ENCODE measurements at places on chromosomes 5 and 9.

GRCh38 chr5:89346573-89346972, 463.6 kb upstream of the MEF2C start:
- no peak for DNase-seq

- no peak for DNase-seq
Observed at GRCh38 chr9:92647671-92648473, 22.1 kb downstream of the IPPK start.

DNA sequence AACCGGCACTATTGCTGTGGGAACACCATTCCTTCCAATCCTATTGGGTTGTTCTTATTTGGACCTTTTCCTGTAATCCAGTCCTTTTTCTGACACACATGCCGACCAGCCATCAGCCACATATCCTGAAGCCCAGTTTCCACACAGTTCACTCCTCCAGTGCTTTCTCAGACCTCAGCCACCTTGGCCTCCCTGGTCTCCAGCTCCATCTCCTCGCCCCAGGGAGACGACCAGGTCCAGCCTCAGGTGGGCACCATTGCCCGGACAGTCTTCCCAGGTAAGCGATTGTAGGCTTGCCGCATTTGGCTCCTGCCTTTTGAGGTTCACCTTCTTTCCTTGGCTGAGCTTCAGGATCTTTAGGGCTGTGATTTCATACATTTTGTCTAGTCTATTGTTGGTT, 15.2 kb upstream of the TERT start:
- DNase-seq: peak; percentile 14

DNA sequence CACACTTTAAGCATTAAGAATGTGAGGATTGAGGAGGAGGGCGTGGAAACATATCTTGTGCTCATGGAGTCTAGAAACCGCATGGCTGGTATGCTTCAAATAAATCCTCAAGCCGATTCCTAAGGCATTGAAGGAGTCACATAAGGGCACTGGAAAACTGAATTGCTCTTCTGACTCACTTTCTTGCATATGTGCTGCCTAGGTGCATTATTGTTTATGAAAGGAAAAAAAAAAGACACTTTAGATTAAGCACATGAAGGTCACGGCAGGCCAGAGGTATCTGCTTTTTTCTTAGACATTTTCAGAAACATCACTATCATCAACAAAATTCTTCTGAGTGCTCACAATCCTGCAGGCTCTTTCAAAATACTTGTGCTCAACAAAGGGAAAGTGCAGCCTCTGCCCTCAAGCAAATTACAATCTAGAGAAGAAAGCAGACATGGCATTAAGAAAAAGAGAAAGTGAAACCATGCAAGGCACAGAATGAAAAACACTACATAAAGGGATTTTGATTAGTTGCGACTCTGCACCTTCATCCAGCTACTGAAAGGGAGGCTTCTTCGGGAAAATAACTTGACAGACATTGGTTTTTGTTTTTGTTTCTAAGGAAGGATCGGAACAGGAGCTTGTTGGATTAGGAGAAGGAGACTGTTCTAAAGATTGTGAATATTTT, 2117.6 kb downstream of the MAT2B start:
- no peak for DNase-seq

DNA sequence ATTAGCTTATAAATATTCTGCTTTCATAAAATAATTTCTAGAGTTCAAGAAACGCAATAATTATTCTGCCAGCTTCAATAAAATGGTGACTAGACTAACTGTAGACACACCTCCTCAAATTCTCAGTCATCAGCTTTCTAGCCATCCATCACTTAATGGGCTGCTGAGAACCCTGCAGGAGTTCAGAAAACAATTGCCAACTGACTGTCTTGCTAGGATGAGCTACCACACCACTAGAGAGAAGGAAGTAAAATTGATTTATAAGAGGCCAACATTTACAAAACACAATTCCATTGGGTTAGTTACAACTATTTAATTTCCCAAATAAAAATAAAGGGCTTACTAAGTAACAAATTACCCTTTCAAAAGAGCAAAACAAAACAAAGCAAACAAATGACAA, 126.5 kb upstream of the PAPPA start:
- no peak for DNase-seq

GRCh38 chr5:1509346-1510085, 14.2 kb downstream of the LPCAT1 start:
- peak; percentile 46 for DNase-seq

DNA sequence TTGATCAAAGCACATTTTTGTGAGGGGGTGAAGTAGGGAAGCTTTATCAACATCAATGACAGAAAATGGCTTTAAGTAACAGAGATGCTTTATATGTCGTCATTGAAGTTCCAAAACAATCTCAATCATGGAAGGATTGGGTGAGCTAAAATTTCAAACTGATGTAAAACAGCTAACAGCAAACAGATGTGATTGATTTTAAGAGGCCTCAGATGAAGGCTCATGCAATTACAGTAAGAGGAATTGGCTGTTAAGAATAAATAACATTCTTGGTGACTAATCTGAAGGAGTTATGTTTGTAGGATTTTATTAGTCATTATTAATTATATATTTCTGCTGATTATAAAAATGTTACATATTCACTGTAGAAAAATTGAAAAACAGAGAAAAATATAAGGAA, 63.5 kb upstream of the PUM3 start:
- DNase-seq: no peak
